Activated CD8-positive, alpha-beta T cell treated with anti-CD3 and anti-CD28 coated beads, Interleukin-2, amount 10 ng/mL, durations not matched to agents 7 days and 5 days (primary cell): ENCODE measurements at places on chromosomes 1 and 21. TPM values are rescaled to one million over a fixed set of nuclear protein-coding genes. Genes with fewer than 3 reads are reported as not detected.

DNA sequence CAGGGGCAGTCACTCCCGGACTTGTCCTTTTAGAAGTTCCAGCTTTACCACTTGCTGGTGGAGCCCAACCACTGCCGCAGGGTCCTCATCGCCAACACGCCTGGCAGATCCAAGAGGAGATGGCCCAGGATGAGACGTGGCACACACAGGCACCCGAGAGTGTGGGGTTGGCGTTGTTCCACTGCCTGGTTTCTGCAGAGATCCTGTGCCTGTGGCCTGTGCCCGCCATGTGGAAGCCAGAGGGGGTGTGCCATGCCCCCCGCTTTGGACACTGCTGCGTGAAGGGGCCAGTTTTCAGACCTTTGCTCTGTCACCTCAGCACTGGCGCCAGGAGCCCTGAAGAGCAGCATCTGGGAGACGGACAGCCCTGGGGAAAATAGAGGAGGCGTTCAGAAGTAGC lies 10.8 kb downstream of the CD46 start:
- DNase-seq = no peak

- DNase-seq = peak; percentile 19
Observed at GRCh38 chr1:54808443-54809207, 7.5 kb upstream of the TTC22 start.

- no peak for DNase-seq
Observed at GRCh38 chr1:21700094-21700493, 30.9 kb upstream of the RAP1GAP start.

Gene DNAI4
- 3.6 TPM for total RNA-seq

Gene HIPK1
- 89.3 TPM for total RNA-seq

Gene ODR4
- 12.8 TPM for total RNA-seq
